ENCODE measurements at places on chromosomes 5 and 9.

DNA sequence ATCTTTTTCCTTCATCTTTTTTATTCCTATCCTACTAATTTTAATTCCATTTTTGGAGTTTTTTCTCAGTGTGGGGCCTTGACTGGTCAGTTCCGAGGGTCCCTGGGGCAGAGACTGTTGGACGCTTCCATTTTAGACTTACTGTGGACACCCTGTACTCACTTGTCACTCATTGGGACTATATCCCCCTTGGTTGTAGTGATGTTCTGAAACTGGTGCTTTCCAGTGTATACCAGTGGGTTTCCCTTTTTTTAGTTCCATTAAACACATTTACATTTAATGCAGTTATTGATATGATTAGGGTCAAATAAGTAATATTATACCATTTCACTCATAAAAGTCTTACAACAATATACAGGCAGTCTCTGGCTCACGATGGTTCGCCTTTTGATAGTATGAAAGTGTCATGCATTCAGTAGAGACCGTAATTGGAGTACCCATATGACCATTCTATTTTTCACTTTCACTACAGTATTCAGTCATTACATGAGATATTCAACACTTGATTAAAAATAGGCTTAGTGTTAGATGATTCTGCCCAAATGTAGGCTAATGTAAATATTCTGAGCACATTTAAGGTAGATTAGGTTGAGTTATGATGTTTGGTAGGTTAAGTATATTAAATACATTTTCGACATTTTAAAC, 46.0 kb downstream of the CNOT6 start:
- no peak for DNase-seq

GRCh38 chr5:176589039-176589769, 20.8 kb downstream of the GPRIN1 start:
- no peak for DNase-seq

DNA sequence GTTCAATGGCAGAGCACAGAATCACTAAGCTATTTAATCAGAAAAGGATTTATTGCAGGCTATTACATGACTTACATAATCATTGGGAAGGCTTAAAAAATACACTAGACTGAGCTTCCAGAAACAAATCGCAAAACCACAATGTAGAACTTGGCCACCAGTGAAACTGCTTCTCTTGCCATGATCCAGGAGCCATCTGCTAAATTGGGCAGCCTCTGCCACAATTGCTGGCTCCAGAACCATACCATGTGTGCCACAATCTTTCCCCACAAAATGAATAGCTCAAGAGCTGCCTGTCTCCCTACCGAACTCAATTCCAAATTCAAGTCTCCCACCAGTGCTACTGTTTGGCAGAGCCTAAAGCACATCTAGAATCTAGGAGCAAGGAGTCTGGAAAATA, 9.8 kb upstream of the ERAP1 start:
- DNase-seq, result no peak

GRCh38 chr9:88388203-88388885, at the start of gene SPIN1:
Gene SPIN1, plus strand, starts transcription at chr9:88388444. Its CDS starts 38,096 bp downstream, at chr9:88426540.
- DNase-seq, result peak; percentile 73

GRCh38 chr5:101370181-101370580, 467.1 kb upstream of the ST8SIA4 start:
- DNase-seq, result no peak

DNA sequence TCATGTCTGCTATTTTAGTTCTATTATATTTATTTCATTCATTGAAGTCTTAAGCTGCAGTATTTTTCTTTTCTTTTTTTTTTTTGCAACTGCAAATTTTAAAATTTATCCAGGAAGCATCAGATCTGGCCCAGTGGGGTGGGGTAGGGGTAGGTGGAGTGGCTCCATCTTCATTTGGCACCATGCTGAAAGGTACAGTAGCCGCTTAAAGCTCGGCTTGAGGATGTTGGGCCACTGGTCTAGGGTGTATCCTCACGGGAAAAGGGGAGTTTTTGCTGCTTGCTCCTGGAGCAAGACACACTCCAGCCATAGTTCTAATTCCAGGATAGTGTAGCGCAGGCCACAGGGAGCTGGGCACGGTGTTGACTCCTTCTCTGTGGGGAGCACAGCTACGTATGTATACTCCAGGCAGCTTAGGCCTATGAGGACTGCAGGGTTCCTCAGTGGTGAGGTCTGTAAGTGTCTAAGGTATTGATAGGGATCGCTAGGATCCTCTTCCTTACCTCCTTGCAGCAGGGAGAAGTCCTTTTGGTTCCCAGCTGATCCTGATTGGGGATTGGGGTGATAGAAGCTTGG, 22.7 kb downstream of the RCL1 start:
- DNase-seq, result no peak

GRCh38 chr9:81848472-81848871, 79.8 kb upstream of the SPATA31D4 start:
- DNase-seq, result peak; percentile 31

DNA sequence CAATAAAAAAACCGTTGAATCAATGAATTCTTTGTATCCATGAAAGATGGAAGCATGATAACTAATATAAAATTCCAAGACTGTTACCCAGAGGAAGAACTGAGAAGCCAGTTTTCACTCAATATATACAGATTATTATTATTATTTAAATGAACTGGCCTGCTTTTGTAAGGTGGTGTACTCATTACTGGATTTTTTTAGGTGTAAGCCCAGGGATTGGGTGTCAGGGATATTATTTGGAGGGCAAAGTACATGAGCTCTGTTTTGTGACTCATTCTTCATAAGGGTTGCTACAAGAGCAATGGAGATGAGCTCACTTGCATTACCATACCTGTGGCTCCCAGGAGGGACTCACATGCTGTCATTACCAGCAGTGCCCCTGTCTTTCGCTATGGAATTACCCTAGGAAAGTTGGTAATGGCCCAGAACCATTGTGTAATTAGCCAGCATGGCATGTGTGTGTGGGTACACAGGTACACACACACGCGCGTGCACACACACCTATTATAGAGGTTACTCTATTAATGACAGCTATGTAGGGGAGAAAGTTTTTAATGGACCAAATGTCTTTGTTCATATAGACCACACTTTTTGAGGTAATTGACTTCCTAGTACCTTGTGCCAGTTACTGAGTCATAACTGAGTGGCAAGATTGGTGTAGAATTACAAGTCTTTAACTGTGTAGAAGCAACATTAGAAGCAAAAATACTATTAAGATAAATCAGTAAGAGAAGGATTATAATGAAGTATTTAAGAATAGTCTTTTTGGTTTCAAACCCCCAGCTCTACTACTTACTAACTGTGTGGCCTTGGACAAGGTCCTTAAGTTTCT, 143.4 kb downstream of the GDNF start:
- peak; percentile 56 for DNase-seq

- DNase-seq, result no peak
Observed at GRCh38 chr9:21336457-21336856, 1.3 kb upstream of the KLHL9 start.

DNA sequence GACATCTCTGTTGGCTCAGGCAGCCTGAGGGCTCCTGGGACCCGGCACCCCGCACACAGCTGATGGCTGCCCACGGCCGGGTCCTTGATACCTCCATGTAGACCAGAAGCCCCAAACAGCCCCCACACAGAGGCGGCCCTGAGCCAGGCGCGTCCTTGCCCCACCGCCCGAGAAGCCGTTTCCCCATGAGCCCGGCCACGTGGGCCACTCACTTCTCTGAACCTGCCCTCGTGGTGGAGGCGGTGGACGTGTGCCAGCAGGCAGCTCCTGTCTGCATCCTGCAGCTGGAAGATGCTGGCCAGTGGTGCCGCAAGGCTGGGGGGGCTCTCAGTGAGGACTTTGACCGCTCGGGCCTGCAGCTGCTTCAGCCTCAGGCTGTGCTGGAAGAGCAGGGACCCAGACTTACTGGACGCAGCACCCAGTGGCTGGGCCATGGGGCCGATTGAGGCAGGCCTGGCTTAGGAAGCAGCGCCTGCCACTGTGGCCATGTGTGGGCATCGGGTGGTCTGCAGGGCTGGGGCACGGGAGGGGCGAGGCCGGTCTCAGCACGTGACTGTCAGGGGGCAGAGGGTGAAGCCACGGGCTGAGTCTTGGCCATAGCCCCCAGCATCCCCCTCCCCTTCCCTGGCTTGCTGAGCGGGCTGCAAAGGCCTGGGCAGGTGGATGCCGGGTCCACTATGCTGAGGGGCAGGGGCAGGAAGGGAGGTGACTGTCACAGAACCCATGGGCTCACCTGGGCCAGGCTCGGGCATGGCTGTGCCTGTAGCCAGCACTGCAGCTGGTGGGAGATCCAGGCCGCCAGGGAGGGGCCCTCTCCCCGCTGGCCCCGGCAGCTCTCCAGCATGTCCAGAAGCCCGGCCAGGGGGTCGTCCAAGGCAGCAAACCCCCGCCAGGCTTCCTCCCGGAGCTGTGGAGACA, 50.0 kb downstream of the EXD3 start:
- DNase-seq, result no peak
